CD4-positive, alpha-beta T cell treated with Interferon gamma for 1 hour (primary cell): ENCODE measurements at places on chromosomes 12 and 14.
A peak's percentile ranks its signal among the peaks of the same experiment; 100 is the strongest.

DNA sequence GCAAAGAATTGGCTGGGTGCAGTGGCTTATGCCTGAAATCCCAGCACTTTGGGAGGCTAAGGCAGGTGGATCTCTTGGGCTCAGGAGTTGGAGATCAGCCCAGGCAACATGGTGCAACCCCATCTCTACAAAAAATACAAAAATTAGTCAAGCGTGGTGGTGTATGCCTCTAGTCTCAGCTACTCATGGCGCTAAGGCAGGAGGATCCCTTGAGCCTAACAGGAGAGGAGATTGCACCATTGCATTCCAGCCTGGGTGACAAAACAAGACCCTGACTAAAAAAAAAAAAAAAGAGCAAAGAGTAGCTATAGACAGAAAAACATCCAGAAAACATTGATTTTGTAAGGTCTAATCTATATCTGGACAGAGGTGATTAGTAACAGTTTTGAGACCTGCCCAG lies 25.0 kb downstream of the KIF21A start:
- DNase-seq, result no peak

- no peak for DNase-seq
Measured at GRCh38 chr12:50056639-50056976, 788 bp upstream of the ASIC1 start.

DNA sequence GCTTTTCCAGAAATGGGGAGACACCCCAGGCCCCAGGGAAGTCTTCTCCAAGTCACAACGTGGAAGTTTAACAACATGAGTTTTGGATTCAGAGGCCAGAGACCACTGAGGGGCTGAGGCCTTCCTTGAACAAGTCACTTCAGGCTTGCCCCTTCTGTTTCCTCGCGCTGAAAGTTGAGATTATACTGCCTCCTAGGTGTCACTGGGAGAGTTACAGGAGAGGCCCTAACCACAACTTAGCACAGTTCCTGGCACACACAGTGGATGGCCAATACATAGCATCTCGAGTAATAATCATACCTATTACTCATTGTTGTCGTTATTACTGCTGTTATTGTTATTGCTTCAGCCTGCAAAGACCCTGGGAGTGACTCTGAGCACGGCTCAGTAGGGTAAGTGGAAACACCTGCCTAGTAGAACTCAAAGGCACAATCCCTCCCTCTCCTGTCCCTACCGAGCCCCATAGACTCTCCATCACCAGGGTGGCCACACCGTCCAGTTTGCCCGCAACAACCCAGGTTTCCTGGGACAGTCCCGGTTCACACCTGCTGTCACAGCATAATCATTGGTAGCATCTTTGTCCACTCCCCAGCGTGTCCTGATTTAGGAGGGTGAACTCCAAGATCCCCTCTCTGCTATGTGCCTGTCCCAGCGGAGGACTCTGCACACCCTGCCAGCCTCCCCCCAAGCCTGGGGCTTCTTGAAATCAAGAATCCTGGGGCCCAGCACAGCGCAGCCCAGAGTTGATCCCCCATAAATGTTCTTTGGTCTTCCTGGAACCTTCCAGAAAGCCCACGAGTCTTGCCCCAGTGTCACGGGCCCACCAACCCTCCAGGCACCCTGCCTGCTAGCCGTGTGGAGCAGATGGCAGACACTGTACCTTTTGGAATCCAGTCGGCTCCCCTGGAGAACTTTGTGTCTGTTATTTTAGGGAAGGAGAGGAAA lies 85.0 kb downstream of the SYNE3 start:
- DNase-seq, result no peak

DNA sequence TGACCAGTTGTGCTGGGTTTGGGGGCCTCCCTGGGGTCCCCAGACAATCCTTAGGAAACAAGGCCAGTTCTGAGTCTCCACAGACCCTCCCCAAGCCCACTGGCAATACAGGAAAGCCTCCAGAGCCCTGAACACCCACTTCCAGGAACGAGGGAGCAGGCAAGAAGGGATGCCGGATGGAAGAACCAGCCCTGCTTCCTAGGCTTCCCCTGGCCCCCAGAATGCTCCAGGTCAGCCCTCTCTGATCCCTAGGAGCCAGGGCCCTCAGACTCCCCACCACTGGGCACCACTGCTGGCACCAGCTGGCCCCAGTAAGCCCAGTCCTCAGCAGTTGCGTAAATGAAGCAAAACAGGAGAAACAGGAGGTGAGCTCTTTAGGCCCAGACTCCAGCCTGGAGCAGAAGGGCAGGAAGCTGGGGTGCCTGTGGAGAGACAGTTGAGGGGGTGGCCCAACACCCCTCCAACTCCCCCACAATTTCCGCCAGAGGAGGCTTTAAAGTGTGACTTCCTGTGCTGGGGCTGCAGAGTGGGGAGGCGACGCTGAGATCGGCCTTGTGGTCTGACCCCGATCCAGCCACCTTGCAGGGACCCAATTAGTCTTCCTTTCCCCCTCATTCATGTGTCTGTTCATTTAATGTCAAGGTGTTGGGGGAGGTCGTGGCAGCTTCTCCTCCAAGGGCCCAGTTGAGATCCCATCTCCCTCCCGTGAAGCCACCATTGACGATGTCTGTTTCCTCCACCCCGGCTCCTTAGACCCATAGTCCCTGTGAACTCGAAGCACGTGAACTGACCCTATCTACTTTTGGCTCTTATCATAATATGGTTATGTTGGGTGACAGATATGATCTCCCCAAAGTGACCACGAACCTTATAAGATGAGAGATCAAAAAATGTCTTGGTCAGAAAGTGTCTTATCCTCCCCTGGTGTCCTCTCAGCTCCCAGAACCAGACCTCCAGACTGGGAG lies 4.7 kb downstream of the TNFRSF1A start:
- DNase-seq, result peak; percentile 58

DNA sequence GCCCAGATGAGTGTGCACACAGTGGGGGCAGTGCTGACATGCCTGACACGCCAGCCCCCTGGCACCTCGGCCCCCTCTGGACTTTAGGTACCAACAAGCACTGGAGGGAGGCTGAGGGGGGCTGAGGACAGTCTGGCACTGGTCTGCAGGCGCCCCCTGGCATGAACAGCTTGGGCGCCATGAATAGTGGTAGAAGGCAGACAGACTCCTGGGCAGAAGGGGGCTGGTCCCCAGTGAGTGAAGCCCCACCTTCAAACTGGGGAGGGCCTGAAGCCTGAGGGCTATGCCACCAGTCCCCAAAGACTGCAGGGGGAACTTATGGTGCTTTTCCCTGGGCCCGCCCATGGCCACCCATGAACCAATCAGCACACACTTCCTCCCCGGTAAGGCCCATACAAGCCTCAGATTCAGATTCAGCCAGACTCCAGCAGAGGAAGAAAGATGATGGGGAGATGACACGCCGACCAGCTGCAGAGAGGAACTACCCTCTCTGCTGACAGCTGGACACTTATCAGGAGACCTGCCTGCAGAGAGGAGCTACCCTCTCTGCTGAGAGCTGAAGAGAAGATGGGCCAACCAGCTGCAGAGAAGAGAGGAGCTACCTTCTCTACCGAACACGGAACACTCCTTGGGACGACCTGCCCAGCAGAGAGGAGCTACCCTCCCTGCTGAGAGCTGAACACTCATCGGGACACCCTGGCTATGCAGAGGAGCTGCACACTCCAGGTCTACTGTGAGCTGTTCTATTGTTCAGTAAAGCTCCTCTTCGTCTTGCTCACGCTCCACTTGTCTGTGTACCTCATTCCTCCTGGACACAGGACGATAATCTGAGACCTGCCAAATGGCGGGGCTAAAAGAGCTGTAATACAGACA lies 324.5 kb downstream of the PCNX1 start:
- peak; percentile 31 for DNase-seq

DNA sequence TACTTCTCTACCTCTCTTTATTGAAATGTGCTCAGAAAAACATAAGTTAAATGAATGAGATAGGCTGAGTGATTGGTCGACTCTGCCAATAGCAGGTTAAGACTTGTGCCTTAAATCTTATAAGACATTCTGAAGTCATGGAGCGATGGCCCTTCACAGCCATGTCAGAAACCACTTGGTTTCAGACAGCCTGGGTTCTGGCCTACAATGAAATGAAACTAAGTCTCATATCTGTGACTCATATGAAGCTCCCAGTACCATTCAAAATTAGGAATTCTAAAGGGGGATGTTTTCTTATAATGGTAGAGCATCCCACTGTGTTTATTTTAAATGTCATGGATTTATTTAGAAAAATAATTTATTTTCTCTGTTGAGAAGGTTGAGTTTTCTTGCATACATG lies 42.6 kb downstream of the PLXNC1 start:
- no peak for DNase-seq

- DNase-seq, result no peak
Measured at GRCh38 chr12:109919456-109919855, 19.4 kb downstream of the TCHP start.

DNA sequence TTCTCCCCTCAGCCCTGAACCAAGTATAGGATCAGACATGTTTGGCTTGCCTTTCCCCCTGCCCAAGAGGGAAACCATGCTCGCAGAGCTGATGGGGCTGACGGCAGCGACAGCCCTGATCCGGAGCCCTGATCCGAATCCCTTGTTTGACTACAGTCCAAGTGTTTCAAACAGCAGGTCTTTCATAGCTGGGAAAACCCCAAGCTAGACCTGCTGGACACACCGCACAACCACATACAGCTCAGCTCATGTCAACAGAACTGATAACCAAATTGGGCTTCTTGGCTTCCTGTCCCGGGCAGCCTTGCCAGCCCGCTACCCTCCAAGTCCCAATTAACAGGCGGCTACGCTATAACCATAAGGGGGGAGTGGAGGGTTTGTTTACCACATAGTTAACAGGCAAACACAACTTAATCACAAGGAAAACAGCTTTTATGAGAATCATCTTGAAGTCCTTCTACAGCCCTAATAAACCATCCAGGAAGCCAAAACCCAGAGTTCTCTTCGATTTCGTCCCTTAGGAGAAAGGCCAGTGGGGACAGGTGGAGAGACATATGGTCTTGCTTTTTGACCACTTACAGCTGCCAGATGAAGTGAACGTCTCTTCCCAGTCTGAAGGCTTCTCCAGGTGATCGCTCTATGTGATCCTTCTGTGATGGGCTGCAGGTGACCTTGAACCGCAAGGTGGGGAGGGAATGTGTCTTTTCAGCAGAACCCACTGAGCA lies 64.5 kb upstream of the MANSC4 start:
- DNase-seq, result no peak

GRCh38 chr12:26203167-26203780 lies 7.9 kb downstream of the SSPN start:
- DNase-seq, result no peak

GRCh38 chr14:52185178-52185577 lies 82.3 kb upstream of the PTGDR start:
- DNase-seq, result no peak

GRCh38 chr12:104649921-104650320 lies 193.2 kb downstream of the CHST11 start:
- DNase-seq, result no peak

DNA sequence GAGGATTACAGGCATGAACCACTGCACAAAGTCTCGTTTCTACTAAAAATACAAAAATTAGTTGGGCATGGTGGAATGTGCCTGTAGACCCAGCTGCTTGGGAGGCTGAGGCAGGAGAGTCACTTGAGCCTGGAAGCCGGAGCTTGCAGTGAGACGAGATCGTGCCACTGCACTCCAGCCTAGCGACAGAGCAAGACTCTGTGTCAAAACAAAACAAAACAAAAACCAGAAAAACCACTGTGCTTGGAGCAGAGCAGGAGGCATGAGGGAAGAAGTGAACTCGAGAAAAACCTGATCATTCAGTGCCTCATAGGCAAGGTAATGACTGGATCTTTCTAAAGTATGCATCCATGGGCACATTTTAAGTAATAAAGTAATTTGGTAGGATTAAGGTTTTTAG lies 487.8 kb downstream of the KCNH5 start:
- DNase-seq, result no peak

GRCh38 chr12:1332327-1332726 lies 262.1 kb downstream of the FBXL14 start:
- DNase-seq, result no peak

GRCh38 chr12:14249368-14249767 lies 116.1 kb upstream of the ATF7IP start:
- DNase-seq, result no peak

GRCh38 chr14:105368910-105369652 lies 29.3 kb upstream of the TEX22 start:
- no peak for DNase-seq

DNA sequence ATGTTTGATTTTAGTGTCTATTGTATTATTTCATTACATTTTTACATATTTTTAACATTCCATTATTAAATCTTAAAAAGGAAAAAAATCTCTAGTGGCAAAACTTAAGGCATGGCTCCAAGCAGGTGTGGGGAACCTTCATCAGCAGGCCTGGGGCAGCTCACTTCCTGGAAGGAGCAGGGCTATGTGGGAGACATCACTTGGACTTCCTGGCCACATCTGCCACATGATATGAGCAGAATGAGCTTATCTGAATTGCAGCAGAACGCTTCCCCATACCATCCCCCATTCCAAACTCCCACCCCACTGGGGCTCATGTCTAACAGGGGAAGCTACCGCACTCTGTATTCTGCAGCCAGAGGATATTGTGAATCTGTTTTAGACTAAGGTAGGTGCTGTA lies 35.0 kb upstream of the KCNA1 start:
- DNase-seq, result no peak

DNA sequence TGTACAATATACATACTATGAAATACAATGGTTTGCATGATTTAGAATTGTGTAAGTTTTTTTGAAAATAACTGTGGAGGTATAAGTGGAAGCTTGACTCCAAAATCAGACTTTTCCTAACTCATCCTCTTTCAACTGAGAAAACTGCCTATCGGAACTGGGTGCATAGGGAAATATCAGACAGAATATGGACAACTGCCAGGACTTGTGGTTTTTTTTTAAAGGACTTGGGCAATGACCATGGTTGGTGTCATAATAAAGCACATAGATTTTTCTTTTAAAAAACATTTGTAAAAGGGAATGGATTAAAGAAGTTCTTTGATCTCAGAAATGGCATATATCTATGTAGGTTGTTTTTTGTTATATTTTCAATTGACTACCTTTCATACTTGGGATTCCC lies 53.3 kb upstream of the LRRK2 start:
- no peak for DNase-seq

GRCh38 chr14:54267172-54267571 lies 129.6 kb upstream of the CDKN3 start:
- DNase-seq, result no peak

DNA sequence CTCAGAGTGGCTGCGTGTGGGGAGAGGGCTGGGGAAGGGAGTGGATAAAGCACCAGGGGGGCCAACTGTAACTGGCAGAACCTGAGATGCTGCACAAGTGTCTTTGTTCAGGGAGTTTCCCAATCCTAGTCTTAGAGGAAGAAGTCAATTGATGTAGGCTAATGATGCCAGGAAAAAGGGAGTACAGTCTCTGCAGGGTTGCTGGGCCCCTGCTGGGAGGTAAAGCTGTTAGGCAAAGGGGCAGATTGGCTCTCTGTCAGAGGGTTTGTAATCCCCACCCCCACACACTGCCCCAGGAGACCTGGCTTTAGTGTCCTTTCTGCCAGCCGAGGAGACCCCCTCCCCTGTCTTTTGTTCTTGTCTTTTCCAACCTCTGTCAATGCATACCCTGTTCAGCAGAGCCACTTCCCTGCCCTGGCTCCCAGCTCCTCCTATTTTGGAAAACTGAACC lies 178.4 kb downstream of the KCNA5 start:
- no peak for DNase-seq

GRCh38 chr12:110028323-110028722 lies 20.0 kb downstream of the C12orf76 start:
- no peak for DNase-seq

- DNase-seq, result no peak
Measured at GRCh38 chr12:48031135-48031960, 27.1 kb upstream of the COL2A1 start.

GRCh38 chr12:53990311-53991076 lies 5.5 kb downstream of the HOXC10 start:
- no peak for DNase-seq
